ENCODE measurements at places on chromosomes 2 and 18.

- DNase-seq, result no peak
Measured at GRCh38 chr2:215110918-215111317, 27.5 kb downstream of the ABCA12 start.

DNA sequence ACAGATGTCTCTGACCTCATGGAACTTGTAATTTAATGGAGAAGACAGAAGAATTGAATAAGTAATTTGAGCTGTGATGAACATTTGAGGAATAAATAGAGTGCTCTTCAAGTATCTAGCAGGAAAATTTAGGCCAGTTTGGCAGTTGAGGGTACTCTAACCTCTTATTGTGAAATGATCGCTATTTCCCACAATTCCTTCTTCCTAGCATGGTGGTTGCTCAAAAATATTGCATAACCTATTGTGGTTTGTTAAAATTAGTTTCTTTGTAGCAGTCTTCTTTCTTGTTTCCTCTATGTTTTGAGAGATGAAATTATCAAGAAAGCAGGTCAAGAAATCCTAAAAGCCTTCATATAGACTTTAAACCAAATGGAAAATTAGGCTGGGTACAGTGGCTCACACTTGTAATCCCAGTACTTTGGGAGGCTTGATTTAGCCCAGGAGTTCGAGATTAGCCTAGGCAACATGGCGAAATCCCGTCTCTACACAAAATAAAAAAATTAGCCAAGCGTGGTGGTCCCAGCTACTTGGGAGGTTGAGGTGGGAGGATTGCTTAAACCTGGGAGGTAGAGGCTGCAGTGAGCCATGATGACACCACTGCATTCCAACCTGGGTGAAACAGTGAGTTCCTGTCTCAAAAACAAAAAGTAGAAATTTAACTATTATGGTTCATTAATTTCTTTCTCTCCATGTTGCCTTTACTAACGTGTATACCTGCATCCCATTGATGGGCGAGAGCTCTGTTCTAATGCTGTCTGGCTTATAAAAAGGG is 58.7 kb downstream of the RBKS start:
- DNase-seq, result no peak

DNA sequence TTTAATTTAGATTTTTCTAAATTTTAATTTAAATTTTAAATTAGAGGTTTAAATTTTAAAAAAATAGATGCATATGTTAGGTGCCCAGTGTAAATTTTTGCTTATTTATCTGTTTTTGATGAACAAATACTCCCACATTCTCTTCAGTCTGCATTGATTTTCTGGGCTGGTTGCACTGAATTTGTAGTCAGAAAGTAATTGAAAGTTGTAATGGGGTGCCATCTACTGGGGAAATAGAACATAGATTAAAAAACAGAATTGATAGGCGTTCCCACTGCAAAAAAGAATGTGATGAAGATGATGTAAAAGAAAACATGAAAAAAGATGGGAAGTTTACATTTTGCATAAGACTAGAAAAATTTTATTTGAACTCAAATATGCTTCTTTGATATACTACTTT is 51.7 kb upstream of the CCDC85A start:
- no peak for DNase-seq

- DNase-seq, result no peak
Measured at GRCh38 chr2:43426305-43427031, 169.4 kb downstream of the THADA start.

DNA sequence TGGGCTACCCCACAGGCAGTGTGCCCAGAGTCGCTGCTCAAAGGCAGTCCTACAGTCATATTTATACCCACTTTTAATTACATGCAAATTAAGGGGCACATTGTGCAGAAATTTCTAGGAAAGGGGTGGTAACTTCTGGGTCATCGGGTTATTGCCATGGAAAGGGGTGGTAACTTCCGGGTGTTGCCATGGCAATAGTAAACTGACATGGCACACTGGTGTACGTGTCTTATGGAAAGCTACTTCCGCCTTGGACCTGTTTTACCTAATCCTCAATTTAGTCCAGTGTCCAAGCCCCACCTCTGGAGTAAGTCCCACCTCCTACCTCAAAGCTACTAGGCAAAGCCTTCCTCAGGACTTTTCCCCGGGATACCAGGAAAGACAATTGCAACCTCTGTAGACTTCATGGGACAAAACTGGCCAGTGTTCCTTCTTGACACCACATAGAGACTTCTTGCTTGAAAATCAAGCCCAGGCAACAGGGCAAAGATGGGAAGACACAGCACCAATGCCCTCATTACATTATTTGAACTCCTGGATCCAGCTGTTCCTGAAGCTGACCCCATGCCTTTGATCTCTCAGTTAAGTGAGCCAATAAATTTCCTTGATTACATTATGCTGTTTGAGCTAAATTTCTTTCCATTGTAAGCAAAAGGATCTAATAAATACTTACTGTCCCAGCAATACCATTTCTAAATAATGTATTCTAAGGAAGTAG is 63.3 kb upstream of the AGAP1 start:
- no peak for DNase-seq

DNA sequence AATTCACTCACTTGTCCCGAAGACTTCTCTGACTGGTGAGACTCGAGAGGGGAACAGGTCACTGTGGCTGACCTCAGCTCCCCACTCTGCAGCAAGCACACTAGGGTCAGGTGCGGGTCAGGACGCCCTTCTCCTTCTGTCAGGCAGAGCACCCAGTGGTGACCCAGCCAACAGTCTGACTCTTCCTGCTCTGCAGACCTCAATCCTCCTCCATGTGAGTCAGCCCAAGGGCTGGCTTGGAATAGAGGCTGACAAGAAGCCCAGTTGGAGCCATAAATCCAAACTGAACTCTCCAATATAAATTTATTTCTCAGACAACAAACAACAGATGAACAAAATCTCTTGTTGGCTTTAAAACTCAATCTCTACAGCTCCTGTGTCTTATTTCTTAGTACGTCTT is 253.1 kb downstream of the SH3BP4 start:
- no peak for DNase-seq

GRCh38 chr2:159035790-159036411 is 67.5 kb downstream of the TANC1 start:
- DNase-seq, result no peak

GRCh38 chr18:23879966-23880565 is 134.5 kb upstream of the TTC39C start:
- DNase-seq, result no peak

DNA sequence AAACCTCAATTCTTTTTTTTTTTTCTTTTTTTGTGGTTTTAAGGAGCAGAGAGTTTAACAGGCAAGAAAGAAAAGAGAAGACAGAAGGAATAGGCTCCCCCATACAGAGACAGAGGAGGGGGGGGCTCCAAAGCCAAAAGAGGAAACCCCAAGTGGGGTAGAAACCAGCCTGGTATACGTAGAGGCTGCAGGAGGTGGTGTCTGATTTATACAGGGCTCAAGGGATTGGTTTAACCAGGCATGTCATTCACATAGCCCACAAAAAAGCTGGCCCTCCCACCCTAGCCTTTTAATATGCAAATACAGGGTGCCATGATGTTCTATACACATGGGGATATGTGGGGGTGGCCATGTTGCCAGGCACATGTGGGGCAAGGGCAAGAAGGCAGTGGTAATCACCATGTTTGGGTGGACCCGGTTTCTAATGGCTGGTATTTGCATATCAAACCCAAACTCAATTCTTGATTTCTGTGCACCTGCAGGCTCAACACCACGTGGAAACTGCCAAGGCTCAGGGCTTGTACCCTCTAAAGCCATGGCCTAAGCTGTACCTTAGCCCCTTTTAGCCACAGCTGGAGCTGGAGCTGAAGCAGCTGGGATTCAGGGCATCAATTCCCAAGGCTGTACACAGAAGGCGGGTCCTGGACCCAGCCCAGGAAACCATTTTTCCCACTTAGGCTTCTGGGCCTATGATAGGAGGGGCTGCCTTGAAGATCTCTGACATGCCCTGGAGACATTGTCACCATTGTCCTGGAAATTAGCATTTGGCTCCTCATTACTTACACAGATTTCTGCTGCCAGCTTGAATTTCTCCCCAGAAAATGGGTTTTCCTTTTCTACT is 170.3 kb downstream of the MAIP1 start:
- DNase-seq, result no peak

GRCh38 chr18:29712785-29713184 is 1329.8 kb downstream of the DSC3 start:
- no peak for DNase-seq

All from cortex of kidney (tissue), 1 donor.